Amygdala (tissue), 56 donors: ENCODE measurements at places on chromosomes 16 and 17.

GRCh38 chr17:83024218-83024971 is 55.0 kb upstream of the METRNL start:
- DNase-seq, result no peak

- DNase-seq, result no peak
These were observed 83.4 kb downstream of the ASIC2 start for GRCh38 chr17:33209671-33210070.

DNA sequence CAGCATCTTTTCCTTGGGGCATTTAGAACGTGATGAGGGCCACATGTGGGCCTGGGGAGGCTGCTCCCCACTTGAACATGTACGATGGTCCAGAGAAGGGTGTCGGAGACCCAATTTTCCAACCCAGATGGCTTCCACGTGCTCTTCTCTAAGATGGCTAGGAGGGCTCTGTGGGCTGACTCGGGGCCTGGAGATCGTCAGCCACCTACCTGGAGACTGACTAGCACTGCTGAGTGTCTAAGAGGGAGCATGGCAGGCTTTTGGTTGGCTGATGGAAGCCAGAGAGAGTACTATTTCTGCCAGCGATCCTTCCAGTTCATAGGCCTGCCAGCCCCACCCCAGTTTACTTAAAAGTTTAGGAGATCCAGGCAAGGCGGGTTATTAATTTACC is 60.2 kb upstream of the CLEC18A start:
- no peak for DNase-seq

GRCh38 chr17:63285551-63285950 is 160.6 kb downstream of the CYB561 start:
- no peak for DNase-seq

- DNase-seq, result no peak
These were observed 34.8 kb downstream of the SOST start for GRCh38 chr17:43723697-43724359.

DNA sequence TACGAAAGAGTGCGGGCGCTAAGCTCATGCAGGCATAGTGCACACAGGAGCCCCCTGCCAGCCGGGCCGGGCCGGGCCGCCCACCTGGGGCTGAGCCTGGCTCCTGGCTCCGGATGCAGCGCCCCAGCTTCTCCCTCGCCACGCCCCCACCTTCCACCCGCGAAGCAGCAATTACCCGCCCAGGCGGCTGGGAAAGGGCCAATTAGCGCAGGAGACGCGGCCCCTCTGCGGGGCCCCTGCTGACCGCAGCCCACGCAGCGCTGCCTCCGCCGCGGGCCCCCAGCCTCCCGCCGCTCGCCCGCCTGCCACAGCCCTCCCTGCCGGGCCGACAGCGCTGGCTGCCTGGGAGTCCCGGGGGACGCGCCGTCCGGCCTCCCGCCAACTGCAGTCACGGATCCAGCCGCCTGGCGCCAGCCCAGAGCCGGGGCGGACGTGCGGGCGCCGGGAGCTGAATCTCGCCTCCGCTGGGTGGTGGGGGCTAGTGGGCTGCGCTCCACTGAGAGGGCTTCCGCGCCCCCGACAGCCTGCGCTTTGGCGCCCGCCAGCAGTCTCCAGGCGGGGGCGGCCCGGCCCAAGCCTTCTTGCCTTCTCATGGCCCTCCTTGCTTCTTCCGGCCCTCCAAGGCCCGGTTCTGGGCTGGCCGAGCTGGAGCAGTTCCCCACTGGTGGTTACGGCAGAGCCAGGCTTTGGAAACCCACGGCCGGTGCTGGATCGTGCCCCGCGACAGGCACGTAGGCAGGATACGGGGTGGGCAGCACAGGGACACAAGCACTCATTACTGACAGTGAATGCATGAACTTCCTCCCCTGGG is 14.9 kb upstream of the CBFB start:
- no peak for DNase-seq

GRCh38 chr17:68955181-68955841 is at the start of gene ABCA8:
Gene ABCA8 (minus strand): TSS chr17:68955392. CDS start chr17:68942034, 13,358 bp downstream.
- peak; percentile 5 for DNase-seq

GRCh38 chr17:31373150-31374093 is 18.1 kb upstream of the RAB11FIP4 start:
- DNase-seq, result no peak

GRCh38 chr17:27585792-27586191 is 45.2 kb upstream of the LGALS9 start:
- DNase-seq, result no peak

DNA sequence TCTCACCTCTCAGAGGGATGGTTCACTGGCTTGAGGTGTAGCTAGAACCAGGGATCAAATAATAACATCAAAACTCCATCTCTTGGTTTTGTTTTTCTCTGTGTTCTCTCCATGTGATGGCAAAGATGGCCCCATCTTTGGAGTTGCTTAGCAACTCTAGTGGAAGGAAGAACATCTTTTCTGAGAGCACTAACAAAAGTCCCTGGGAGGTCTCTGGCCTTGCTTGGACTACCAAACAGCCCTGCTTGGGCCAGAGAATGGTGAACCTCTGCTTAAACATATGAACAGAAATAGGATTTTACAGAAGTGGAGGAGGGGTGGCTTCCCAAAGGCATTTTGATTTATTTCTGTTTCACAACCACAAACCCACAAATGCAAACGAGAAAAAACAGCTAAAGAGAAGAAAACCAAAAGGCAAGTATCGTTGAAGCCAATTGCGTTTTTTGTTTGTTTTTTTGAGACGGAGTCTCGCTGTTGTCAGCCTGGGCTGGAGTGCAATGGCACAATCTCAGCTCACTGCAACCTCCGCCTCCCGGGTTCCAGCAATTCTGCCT is 13.2 kb downstream of the GABARAPL2 start:
- DNase-seq, result no peak

- no peak for DNase-seq
These were observed 29.4 kb downstream of the HMOX2 start for GRCh38 chr16:4505356-4506147.

- DNase-seq, result no peak
These were observed 29.1 kb downstream of the DUSP14 start for GRCh38 chr17:37518826-37519225.

DNA sequence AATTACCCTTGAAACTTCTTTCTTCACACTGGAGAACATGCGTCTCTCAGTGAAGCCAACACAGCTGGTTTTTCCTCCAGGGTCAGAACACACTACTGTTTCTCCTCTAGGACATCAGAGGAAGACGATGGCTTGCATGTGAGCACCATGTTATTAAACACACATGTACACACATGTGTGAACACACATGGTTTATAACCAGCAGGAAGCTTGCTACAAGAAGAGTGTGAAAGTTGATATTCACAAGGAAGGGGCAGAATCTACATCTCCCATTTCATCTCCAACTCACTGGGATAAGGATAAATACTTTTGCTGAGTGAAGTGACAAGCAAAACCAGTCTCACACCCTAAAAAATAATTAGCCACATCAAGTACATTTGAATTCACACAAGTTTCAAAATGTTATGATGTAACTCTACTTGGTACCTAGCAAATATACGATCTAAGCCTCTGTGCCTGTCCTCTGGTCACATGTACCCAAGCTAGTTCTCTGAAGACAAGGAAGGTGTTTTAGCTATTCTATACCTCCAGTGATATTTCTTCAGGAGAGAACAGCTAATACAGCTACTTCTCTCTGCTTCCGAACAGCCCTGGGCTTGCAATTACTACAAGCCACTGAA is 127.7 kb downstream of the PARN start:
- no peak for DNase-seq

DNA sequence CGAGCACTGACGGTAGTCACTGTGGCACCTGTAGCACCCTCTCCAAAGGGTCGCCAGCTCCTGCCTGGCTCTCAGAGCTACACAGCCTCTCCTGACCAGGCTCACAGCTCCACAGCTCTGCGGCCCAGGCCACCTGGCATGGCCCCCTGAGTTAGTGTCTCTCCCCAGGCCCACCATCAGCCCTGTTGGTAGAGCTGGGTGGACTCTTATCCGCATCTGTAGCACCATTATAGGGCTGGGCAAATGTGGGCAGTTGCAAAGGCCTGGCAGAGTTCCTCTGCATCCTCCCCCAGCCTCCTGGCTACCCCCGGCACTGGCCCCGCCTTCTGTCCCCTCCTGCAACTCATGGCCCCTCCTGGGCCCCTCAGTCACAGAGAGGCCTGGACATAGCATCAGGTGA is 18.2 kb downstream of the SCGB1C2 start:
- no peak for DNase-seq

GRCh38 chr17:81608082-81608481 is 28.8 kb downstream of the NPLOC4 start:
- DNase-seq, result no peak

DNA sequence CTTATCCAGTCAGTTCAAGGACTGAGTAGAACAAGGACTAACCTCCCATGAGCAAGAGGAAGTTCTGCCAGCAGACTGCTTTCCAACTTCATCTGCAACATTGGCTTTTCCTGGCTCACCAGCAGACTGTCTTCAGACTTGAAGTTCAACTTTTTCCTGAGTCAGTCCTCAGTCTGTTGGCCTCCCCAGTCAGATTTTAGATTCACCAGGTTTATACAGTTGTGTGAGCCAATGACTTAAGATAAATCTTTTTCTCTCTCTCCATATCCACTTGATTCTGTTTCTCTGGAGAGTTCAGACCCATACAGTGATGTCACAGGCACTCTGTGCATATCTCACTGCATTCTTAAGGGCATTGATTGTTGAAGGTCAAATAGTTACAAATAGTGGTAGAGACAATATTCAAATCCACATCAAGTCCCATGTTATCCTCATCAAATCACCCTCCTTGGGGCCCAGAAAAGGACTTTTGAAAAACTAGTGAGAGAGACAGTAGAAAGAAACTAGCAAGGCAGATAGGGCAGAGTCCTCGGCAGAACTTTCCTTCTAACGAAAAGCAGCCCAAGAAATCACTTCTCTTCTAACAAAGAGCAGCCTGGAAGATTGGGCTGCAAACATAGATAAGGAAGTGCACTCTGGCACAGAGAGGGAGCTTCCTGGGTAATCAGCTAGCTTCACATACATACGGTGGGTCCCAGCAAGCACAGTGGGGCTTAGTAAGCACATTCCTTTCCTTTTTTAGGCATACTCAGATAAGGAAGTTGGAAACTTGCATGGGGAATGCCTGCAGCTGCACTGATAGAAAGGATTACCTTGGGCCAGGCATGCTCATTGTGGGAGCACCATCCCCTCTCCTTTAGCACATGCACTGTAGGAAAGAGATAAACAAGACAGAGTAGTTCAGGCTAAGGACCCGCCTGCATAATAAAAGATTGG is 132.3 kb upstream of the FAM20A start:
- DNase-seq, result no peak

DNA sequence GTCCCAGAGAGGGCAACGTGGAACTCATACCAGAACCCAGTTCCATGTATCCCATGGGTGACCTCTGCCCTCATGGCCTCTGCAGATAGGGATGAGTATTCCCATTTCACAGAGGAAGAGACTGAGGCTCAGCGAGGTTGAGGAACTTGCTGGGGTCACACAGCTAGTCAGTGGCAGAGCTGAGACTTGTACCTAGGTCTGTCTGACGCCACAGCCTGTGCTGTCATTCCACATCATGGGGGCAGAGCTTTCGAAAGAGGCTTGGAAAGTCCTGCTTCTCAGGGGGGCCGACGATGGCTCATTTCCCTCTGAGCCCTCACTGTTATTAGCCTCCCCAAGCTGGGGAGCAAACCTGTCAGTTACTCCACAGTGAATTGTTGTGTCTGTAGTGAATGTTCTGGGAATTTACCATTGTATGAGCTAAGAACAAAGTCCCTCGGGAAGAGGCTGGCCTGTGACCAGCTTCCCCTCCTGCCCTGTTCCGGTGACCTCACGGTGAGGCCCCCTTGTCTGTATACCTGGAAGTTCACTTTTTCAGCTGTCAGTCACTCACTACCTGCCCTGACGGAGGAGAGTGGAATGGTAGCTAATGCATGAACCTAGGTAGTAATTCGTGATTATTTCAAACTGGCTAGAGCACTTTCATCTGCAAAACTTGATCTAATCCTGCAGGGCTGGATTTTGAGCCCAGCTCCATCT is 8.9 kb downstream of the METTL22 start:
- DNase-seq, result no peak

- no peak for DNase-seq
These were observed 8.0 kb upstream of the IL32 start for GRCh38 chr16:3057181-3058138.

- DNase-seq, result no peak
These were observed 13.7 kb downstream of the BLMH start for GRCh38 chr17:30278032-30278431.

DNA sequence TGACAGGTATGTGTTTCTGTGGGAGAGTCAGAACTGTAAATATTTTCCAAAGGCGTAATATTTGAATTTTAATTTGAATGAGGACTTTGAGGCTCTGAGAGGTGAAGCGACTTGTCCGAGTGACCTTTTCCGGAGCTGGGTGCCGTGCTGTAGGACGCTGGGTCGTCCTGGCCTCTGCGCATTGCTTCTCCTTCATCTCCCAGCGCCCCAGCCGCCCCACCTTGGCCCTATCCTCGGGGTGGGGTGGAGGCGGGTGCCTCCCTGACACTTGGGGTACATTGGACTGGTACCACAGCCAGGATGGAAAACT is 147.8 kb downstream of the SPECC1 start:
- no peak for DNase-seq

DNA sequence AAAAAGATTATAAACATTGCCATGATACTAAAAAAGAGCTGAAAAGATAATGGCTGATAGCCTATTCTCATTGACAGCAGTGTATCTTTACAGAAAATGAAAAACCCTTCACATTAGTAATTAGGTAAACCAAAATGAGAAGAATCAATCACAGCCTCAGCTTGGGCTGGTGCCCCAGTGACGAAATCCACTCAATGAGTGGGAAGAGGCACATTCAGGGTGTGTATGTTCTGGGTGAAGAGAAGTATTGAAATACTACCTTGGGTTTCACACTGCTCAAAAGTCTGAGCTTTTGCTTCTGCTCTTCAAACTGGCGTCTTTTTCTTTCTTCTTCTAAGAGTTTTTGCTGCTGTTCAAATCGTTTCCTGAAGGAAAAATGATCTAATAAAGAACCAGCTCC is 24.2 kb downstream of the SYNRG start:
- no peak for DNase-seq
